ENCODE measurements at places on chromosomes 13 and 19.

DNA sequence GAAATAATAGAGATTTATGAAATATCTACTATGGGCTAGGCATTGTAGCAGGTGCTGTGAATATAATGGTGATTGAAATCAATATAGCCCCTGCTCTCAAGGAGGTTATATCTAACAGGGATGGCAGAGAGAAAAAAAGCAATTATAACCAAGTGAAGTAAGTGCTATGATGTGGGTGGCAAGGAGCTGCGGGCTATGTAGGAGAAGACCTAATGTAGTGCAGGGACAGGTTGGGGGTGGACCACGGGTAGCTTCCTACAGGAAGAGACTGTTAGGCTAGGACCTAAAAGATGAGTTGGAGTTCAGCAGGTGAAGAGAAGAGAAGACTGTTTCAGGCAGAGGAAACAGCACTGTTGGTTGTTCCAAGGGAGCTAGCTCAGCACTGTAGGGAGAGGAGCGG is 311.0 kb downstream of the KCNRG start:
- no peaks in the 10 kb centered on the region for H3K4me1 ChIP-seq
- H3K27me3 ChIP-seq = no peaks in the 10 kb centered on the region
- no peaks in the 10 kb centered on the region for H3K36me3 ChIP-seq
- H3K27ac ChIP-seq = no peak overlapping the region
- H3K4me3 ChIP-seq = no peak overlapping the region

DNA sequence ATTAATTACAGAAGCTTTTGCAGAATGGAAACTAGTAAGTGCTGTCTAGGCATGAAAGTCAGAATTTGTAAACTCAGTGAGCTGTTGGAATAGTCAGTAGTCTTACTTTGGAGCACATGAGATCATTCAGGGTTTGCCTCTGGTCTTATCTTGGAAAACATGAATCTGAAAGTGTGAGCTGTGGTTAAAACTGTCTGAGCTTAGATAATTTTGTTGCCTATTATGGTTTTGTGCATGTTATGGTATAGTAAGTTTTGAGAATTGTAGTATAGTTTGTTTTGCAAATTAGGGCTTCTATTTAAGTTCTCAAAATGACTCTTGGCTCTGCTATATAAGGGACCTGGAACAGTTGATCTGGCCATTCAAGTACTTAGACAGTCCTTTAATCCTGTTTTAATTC is 53.7 kb upstream of the TRPC4 start:
- no peak overlapping the region for H3K4me3 ChIP-seq
- no peak for DNase-seq
- no peaks in the 10 kb centered on the region for H3K36me3 ChIP-seq
- H3K4me1 ChIP-seq = no peaks in the 10 kb centered on the region
- no peak overlapping the region for H3K27ac ChIP-seq

DNA sequence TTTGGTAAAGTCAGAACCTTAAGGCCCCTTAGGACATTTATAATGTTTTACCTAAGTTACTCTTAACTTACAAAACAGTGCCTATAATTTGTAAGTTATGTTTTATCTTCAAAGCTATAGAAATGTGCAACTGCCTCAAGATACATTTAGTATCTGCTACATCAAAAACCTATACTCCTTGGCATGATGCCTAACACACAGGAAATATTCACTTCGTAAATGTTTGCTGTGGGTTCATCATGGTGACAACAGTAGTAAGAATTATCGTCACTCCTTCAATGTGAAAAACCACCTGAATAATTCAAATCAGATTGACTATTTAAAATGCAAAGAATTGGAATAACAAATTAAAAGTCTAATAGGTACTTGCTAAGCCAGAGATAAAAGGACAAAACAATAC is 184.1 kb downstream of the DIAPH3 start:
- peaks cover 2% of the 10 kb centered on the region for H3K4me1 ChIP-seq
- H3K36me3 ChIP-seq = no peaks in the 10 kb centered on the region
- no peak overlapping the region for H3K4me3 ChIP-seq

DNA sequence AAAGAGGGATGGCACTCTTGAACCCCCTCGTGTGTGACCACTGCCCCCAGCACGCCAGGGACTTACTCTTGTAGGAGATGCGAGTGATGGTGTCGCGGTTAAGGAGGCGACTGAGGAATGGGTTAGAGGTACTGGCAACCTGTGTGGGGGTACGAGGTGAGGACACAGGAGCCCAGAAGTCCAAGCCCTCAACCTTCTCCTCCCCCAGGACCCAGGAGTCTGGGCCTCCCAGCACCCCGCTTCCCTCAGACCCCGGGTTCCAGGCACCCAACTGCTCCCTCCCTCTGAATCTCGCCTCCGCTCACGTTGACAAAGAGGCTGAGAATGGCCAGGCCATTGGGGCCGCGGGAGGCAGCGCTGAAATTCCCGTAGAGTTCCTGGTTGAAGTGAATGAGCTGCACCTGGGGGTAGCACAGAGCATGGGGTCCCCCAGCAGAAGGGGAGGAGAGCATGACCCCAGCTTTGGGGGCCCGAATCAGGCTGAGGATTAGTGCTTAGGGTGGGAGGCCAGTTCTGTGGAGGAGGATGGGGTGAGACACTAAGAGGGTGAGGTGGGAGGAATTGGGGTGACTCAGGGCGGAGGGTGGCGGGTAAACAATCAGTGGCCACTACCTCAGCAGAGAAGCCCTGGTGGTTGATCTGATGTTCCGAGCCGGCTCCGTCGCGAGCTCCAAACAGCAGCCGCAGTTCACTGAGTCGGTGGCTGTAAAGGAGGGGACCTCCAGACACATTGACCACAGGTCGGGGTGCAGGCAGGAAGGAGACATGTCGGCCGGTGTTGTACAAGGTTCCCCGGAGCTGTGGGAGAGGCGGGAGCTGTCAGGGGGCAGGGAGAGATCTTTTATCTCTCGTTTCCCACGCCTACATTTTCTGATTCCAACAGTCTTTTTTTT is 2.5 kb upstream of the DBP start:
- peaks cover 7% of the 10 kb centered on the region for H3K4me1 ChIP-seq
- no peaks in the 10 kb centered on the region for H3K36me3 ChIP-seq
- H3K27ac ChIP-seq = no peak overlapping the region
- peak; percentile 64 for DNase-seq

- H3K27ac ChIP-seq = no peak overlapping the region
- H3K4me1 ChIP-seq = no peaks in the 10 kb centered on the region
- DNase-seq = no peak
- H3K36me3 ChIP-seq = no peaks in the 10 kb centered on the region
Measured at GRCh38 chr13:61383111-61383510, 32.5 kb downstream of the PCDH20 start.

GRCh38 chr13:29125191-29125933 is 305.2 kb downstream of the MTUS2 start:
- H3K4me1 ChIP-seq = no peaks in the 10 kb centered on the region
- no peak for DNase-seq

- no peak for DNase-seq
- no peaks in the 10 kb centered on the region for H3K36me3 ChIP-seq
- H3K4me1 ChIP-seq = no peaks in the 10 kb centered on the region
- H3K27ac ChIP-seq = no peak overlapping the region
- H3K27me3 ChIP-seq = no peaks in the 10 kb centered on the region
Measured at GRCh38 chr13:30877335-30877734, 28.7 kb upstream of the MEDAG start.

DNA sequence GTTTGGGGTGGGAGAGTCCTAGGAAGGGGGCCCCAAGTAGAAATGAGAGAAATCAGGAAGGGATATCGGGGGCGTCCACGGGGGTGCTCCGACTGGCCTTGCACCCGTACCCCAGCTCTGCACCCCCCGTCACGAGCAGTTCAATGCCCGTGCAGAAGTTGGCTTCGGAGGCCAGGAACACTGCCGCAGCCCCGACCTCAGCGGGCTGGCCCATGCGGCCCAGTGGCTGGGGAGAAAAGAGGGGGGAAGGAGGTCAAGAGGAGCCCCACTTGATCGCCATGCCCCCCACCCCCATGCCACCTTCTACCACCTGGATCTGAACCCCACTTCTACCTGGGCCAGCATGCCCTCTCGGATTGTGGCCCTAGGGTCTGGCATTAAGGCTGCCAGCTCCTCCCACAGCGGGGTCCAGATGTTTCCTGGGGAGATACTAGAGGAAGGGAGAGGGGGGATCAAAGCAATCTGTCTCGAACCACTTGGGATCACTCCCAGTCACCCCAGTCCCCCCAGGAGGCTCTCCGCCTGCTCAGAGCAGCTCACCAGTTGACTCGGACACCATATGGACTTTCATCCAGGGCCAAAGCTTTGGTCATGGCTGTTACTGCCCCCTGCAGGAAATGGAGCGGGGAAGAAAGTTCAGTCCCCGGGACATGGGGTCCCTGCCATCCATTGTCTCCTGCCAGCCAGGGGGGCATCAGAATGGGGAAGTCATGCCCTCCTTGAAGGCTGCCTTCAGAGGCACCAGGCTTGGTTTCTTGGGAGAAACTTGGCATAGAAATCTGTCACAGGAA is 2.5 kb upstream of the BCAT2 start:
- H3K36me3 ChIP-seq = peaks cover 34% of the 10 kb centered on the region
- no peaks in the 10 kb centered on the region for H3K27me3 ChIP-seq
- H3K4me1 ChIP-seq = peaks cover 2% of the 10 kb centered on the region
- H3K27ac ChIP-seq = no peak overlapping the region

DNA sequence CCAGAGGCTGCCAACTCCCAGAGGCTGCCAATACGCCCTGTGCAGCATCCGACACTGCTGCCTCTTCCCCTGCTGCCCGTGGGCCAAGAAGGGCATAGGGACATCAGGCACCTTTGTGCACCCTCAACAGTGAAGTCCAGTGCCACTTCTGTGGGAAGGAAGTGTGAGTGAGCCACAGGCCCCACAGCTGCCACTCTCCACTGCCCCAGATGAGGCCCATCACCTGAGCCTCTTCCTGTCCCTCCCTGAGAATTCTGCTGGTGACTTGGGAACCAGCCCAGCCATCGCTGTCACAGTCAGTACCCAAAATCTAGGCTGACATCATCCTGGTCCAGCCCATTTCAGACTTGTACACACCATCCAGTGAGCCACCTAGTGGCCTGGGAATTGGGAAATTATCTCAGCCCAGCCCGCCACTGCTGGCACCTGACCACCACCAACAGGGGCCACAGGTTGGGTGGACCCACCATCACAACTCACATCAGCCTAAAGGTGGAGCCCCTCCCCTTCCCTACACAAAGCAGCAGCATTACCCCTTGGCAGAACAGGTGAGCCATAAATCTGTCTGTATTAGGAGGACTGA is 733.9 kb upstream of the KLHL1 start:
- no peak for DNase-seq
- H3K4me3 ChIP-seq = no peak overlapping the region
- no peaks in the 10 kb centered on the region for H3K27me3 ChIP-seq
- H3K36me3 ChIP-seq = no peaks in the 10 kb centered on the region
- H3K4me1 ChIP-seq = no peaks in the 10 kb centered on the region

DNA sequence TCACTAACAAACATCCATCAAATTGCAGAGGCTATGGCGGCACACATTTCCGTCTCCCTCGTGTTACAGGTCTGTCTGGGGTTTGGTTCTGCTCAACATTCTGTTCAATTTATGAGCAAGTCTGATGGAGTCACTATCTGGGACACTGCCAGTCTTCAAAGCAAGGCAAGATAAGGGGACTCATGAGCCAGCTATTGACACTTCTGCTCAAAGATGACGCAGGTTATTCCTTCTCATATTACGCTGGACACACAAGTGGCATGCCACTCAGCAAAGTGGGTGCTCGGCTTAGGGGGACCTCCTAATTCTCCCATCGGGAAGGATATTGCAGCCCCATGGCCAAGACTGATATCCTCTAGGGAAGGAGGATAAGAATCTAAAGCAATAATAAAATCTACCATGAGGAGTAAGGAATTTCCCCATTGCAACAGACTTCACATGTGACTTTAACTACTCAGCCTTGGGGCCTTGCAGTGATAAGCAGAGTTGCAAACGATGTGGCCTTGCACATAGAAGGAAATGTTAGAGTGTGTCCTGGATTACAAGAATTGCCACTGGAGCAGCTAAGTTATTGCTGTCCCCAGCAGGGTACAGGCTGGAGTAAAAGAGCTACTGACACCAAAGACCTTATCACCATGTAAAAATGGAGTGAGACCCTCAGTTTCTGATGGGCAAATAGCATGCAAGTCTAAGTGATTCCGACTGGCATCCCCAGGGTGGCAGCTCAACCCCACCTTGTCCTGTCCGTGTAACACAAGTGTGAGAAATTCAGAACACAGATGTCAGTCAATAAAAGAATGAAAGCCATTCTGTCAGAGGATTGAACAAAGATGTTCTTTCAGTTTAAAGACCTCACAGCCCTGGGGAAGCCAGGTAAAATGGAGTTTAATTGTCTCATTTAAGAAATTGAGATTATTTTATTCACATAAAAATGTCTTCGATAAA is 306.1 kb downstream of the IRS2 start:
- H3K27ac ChIP-seq = no peak overlapping the region
- DNase-seq = peak; percentile 28
- H3K36me3 ChIP-seq = no peaks in the 10 kb centered on the region
- H3K27me3 ChIP-seq = no peaks in the 10 kb centered on the region

DNA sequence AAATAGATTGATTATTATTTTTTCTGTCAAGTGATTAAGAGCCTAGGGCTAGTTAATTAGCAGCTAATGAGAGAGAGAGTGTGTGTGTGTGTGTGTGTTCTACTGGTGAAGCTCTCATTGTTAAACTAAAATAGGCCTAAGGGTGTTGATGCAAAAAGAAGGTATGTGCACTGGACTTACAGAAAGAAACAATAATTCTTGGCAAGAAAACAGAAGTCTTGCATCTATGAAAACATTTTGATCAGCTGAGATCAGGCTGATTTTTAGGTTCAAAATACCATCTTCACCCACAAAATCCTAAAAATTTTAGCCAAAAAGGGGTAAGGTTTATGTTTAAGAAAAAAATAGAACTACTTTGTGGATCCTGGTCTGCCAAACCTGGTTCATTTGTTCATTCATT is 106.5 kb downstream of the POSTN start:
- H3K4me3 ChIP-seq = no peak overlapping the region
- no peaks in the 10 kb centered on the region for H3K4me1 ChIP-seq
- H3K27me3 ChIP-seq = no peaks in the 10 kb centered on the region
- DNase-seq = no peak

DNA sequence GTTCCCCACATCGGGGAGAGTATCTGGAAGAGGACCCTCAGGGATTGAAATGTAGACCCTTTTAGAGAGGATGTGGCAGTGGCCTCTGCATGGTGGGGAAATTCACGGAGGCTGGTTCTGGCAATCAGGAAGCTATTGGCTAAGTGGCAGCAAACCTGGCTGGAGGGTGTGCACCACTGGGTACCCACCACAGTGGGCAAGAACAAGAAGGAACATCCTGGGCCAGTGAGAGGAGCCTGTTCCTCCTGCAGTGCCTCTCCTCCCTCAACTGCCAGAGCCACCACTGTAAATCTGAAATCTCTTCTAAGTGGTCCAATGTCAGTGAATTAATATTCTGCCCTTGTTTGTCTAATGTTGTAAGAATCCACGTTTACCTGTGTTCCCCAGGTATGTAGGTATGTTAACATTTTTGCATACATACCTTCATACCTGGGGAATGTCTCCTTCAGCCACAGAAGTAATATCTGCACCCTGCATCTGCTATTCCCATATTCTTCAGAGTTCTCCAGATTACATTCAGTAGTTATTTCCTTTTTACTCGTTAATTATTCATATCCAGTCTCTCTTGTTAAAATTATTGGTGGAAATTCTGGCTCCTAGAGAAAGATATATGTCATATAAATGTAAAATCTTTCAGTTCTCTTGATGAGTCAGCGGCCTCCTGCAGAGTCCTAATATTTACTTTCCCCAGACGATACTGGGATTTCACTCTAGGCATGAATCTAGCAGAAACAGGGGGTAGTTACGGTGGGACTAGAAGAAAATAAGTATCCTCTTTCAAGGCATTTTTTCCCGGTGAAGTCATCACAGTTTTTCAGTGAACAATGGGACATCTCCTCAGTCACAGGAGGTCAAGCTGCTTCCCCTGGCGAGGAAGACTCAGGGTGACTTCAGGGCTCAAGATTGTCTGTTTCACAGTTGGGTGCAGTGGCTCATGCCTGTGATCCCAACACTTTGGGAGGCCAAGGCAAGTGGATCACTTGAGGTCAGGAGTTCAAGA is 148.3 kb downstream of the MYO16 start:
- no peaks in the 10 kb centered on the region for H3K4me1 ChIP-seq
- H3K36me3 ChIP-seq = no peaks in the 10 kb centered on the region
- H3K4me3 ChIP-seq = no peak overlapping the region
- no peak for DNase-seq
- no peaks in the 10 kb centered on the region for H3K27me3 ChIP-seq

Data from small intestine (tissue), 16 donors.